Suppressor macrophage treated with lipopolysaccharide for 4 hours (primary cell): ENCODE measurements at places on chromosomes 12 and 14.

- DNase-seq = no peak
Measured at GRCh38 chr14:23101986-23102625, 2.7 kb downstream of the CIROP start.

GRCh38 chr14:38238878-38239277, 17.0 kb downstream of the CLEC14A start:
- DNase-seq = no peak

DNA sequence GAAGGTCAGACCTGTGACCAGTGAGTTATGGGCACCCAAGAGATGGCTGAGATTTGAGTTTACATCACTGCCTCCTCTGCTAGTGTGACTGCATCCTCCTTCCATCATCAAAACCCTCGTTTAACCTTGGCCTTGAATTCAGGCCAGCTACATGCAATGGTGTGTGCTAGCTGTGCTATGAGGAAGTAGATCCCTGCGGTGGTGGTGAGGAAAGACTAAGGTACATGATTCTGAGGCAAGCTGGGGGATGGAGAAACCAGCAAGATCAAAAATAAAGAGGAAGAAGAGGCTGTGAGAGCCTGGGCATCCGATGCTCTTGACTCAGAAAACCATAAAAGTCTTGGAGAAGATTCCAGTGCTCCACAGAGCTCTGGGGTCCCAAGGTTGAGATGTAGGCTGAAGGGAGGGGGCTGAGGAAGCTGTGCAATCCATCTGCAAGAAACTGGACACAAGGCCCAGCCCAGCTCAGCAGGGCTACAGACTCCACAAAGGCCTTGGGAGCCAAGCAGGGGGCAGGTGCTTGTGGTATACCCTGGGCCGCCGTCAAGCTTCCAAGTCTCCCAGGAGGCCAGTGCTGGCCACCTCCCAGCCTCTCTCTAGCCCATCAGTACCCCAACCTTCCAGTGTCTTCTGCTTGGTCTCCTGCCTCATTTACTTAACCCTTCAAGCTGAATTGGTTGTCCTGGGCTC, 774.8 kb downstream of the VRK1 start:
- no peak for DNase-seq

GRCh38 chr12:7608184-7608911, 57.4 kb downstream of the APOBEC1 start:
- no peak for DNase-seq

DNA sequence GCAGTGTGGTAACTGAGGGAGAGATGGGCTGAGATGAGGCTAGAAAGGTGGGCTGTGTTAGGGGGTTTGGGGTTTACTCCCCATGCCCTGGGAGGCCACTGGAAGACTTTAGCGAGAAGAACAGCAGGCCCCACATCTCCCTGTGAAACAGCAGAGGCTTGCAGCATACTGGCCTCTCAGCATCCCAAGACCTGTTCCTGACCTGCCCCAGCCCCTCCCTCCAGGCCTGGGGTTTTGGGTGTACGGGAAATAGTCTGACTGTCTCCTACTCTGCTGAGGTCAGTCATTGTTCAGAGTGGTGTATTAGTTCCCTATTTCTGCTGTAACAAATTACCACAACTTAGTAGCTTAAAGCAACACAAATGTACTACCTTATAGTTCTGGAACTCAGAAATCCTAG, 103.5 kb upstream of the HIF1A start:
- peak; percentile 87 for DNase-seq

GRCh38 chr12:63362791-63363190, 211.8 kb upstream of the AVPR1A start:
- no peak for DNase-seq

DNA sequence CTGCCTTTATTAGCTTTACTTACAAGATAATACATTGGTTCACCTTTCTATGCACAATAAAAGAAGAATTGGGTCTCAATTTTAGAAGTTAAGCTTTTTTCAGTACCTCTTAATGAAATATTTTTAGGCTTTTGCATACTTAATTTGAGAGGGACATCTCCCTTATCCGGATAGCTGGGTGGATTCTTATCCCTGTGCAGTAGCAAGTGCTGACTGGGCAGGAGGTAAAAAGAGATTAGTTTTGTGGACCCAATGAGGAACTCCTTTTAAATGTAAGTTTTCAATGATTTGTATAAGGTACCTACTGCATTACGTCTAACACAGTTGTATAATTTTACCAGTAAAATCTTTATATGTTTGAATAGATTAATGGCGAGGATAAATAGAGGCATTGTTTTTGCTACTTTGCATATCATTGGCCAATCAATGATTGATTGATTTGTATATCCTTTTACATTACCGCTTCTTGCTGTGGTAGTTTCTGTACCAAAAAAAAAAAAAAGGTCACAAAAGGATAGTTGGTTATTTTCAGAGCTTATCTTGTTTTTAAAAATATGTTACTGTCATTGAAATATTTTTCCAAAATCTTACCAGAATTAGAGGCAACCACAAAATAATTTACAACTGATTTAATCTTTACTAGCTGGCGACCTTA, 2.2 kb downstream of the CPSF6 start:
- DNase-seq = no peak

DNA sequence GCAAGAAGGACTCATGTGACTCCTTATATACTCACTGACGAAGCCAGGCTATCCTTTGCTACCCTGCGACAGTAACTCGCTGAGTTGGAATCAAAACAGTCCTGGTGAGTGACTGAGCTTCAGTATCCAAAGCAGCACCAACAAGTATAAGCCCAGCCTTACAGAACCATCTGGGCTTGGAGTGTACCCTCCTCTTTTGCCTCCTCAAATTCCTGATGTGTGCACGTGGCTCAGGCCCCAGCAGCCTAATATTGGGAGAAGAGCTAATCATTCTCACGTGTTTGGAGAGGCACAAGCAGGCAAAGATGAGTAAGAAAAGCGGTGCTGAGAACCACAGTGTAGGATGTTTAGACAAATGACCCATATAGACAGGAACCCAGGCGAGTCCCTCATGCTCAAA, 34.4 kb downstream of the PPTC7 start:
- DNase-seq = no peak

GRCh38 chr12:79016181-79016580, 151.6 kb downstream of the SYT1 start:
- DNase-seq = no peak

GRCh38 chr12:3168223-3169221, 91.3 kb downstream of the TSPAN9 start:
- peak; percentile 23 for DNase-seq

DNA sequence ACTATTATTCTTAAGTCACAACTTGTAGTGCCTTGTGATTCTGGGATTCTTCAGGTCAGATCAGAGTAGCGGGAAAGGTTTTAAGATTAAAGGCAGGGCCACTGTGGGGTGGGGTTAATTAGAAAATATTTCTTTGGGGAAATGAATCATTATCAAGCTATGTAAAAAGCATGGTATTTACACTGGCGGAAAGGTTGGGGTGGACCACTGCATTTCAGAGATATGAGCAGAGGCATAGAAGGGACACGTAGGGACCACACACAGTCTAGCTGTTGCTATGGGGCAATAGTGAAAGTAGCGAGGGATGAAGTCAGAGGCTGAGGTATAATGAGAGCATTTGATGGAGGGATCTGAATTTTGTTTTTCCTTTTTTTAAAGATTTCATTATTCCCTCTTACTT, 31.7 kb upstream of the KCNH3 start:
- no peak for DNase-seq

DNA sequence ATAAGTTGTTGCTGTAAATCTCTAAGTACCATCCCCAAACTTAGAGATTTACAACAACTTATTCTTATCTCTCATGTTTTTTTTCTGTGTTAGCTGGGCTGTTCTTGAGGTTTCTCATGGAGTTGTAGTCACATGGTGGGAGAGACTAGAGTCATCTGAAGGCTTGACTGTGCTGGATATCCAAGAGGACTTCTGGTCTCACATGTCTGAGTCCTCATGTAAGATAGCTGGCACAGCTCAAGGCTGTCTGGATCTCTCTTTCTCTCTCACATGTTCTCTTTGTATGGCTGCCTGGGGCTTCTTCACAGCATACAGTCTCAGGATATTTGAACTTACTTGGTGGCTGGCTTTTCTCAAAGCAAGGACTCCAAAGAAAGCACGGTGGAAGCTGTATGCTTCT, 63.8 kb downstream of the DACT1 start:
- no peak for DNase-seq

GRCh38 chr14:30214014-30214413, 286.4 kb upstream of the PRKD1 start:
- DNase-seq = no peak

DNA sequence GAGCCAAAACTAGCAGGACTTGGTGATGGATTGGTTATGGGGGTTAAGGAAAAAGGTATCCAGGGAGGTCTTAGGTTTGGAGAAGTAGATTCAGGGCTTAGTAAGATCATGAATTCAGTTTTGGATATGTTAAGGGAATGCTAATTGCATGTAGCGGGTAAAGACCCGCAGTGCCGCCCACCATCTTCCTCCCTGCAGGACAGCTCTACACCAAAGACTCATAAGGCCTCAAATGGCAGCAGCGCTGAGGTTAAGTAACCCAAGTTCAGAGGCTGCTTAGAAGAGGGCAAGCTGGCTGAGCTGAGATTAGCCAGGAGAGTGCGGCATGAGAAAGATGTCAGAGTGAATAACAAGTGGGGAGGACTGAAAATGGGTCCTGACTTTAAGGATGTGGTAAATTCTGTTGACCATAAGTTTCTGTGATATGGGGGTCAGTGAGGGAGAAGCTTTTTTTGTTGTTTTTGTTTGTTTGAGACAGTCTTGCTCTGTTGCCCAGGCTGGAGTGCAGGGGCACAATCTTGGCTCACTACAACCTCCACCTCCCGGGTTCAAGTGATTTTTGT, 26.2 kb downstream of the RAD9B start:
- DNase-seq = no peak

GRCh38 chr12:25377469-25378177, 126.9 kb upstream of the KRAS start:
- DNase-seq = peak; percentile 73

- DNase-seq = no peak
Measured at GRCh38 chr12:94560431-94561221, 89.7 kb downstream of the TMCC3 start.

GRCh38 chr14:20278414-20278813, 27.3 kb downstream of the TTC5 start:
- DNase-seq = no peak
